ENCODE measurements at places on chromosomes 3 and 15. TPM values are rescaled to one million over a fixed set of nuclear protein-coding genes. Genes with fewer than 3 reads are reported as not detected.

- H3K27me3 ChIP-seq: peaks cover 15% of the 10 kb centered on the region
- H3K4me3 ChIP-seq: peak overlapping the region; percentile 75
- H3K36me3 ChIP-seq: peaks cover 82% of the 10 kb centered on the region
- peak; percentile 79 for DNase-seq
- H3K4me1 ChIP-seq: peaks cover 99% of the 10 kb centered on the region
These were observed 14.9 kb downstream of the SMAD3 start for GRCh38 chr15:67080118-67080899.

- H3K27me3 ChIP-seq: peaks cover 2% of the 10 kb centered on the region
- H3K36me3 ChIP-seq: peaks cover 36% of the 10 kb centered on the region
- peak overlapping the region; percentile 82 for H3K4me3 ChIP-seq
- H3K4me1 ChIP-seq: peaks cover 58% of the 10 kb centered on the region
- no peak for DNase-seq
- peak overlapping the region; percentile 93 for H3K27ac ChIP-seq
These were observed 4.6 kb upstream of the COL7A1 start for GRCh38 chr3:48599509-48600285.

DNA sequence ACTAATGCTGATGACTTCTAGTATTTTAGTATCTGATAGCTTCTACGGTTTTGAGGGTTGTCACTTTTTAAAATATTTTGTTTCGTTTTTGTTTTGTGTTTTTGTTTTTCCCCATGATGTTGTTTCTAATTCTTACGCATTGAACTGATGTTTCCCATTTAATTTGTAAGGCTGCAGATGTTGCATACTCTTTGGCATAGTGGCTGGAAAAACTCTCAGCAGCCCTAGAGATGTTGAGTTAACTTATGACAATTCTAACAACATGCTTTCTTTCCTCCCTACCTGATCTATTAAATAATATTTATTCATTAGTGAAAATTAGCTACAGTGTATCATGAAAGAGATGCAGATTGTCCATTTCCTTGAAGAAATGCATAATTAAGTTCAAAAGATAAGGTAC, 559.3 kb upstream of the GRM7 start:
- peaks cover 5% of the 10 kb centered on the region for H3K36me3 ChIP-seq
- no peaks in the 10 kb centered on the region for H3K27me3 ChIP-seq
- H3K27ac ChIP-seq: no peak overlapping the region
- no peaks in the 10 kb centered on the region for H3K4me1 ChIP-seq

- no peak overlapping the region for H3K4me3 ChIP-seq
- H3K27ac ChIP-seq: no peak overlapping the region
- DNase-seq: peak; percentile 3
- H3K27me3 ChIP-seq: no peaks in the 10 kb centered on the region
These were observed 277.4 kb downstream of the ROBO1 start for GRCh38 chr3:79490165-79491028.

GRCh38 chr3:88040529-88040928, 18.3 kb downstream of the CGGBP1 start:
- DNase-seq: no peak
- no peaks in the 10 kb centered on the region for H3K27me3 ChIP-seq
- no peak overlapping the region for H3K4me3 ChIP-seq
- no peak overlapping the region for H3K27ac ChIP-seq
- peaks cover 23% of the 10 kb centered on the region for H3K4me1 ChIP-seq
- no peaks in the 10 kb centered on the region for H3K36me3 ChIP-seq

DNA sequence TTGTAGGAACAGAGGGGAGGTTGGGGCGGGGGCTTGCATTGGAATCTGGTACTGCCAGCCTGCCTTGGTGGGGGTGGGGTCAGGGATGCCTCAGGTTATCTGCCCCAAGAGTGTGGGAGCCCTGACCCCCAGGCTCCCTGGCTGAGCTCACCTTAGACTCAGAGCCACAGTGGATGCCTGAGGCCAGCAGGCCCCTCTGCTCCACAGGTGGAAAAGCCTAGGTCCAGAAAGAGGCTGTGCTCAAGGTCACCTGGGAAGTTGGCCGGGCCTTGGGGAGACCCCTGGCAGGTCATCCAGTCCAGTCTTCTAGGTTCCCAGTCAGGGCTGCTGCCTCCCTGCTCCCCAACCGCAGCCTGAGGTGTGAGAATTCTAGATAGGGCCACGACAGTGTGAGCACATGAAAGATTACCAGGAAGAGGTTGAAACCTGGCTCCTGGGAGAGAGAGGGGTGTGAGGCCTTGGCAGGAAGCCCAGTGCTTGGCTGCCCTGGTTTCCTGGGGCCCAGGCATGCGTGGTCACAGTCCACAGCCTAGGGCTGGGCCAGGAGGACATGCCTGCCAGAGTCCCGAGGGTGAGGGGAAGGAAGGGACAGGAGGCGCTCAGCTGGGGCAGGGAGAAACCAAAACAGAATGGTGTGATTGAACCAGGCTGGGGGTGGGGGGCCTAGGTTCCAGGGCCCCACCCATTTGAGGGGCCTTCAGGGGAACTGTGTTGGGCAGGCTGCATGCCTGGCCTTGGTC, 4.9 kb downstream of the HDAC11 start:
- no peak overlapping the region for H3K4me3 ChIP-seq
- no peaks in the 10 kb centered on the region for H3K27me3 ChIP-seq
- H3K4me1 ChIP-seq: peaks cover 26% of the 10 kb centered on the region

- H3K27ac ChIP-seq: no peak overlapping the region
- H3K4me1 ChIP-seq: no peaks in the 10 kb centered on the region
These were observed 12.8 kb upstream of the TOPAZ1 start for GRCh38 chr3:44228900-44229299.

Gene KLHL24
- total RNA-seq: 14.4 TPM

Gene C3orf49
- total RNA-seq: not detected

Gene RPP25
- 1.3 TPM for total RNA-seq
